ENCODE measurements at places on chromosomes 1 and 21.

DNA sequence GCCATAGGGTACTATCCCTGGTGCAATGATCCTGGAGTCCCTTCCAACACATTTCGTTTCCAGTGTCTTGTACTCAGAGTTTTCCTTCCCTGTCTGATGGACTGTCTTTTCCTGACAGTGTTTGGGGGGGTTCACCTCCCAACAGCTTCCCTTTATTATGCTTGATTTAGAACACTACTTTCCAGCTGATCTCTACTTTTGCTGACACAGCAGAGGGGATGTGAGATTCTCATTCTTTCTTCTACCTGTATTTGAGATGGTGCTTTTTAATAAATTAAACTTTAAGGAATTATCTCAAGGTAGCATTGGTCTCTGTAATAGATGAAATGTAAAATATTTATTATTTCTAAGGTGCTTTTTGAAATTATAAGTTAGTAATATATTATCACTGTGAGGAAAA is 41.0 kb downstream of the SLC35A3 start:
- no peak for DNase-seq

DNA sequence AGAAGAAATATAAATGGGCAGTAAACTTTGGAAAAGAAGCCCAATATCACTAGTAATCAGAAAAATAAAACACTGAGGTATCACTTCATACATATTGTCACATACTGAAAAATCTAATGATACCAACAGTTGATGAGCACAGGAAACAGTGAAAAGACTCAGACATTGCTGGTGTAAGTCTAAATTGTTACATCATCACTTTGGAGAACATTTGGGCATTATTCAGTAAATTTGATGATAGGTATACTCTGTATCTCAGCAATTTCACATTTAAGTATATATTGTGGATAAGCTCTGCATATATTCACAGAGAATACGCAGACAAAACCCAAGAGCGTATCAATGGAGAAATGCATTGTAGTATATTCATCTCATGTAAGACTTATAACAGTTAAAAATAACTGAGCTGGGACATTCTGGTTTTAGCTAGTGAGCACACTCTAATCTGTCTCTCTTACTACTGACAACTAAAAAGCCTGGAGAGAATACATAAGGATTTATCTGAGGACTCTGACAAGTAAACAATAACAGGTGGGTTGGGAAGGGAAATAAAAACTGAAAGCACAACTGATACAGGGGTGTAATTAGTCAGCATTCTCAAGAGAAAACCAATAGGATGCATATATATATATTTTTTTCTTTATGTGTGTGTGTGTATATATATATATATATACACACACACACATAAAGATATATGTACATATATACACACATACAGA is 212.7 kb upstream of the JUN start:
- no peak for DNase-seq

- no peak for DNase-seq
Observed at GRCh38 chr1:202645097-202645476, 65.2 kb downstream of the SYT2 start.

- DNase-seq = no peak
Observed at GRCh38 chr1:182374101-182374834, 17.3 kb downstream of the GLUL start.

DNA sequence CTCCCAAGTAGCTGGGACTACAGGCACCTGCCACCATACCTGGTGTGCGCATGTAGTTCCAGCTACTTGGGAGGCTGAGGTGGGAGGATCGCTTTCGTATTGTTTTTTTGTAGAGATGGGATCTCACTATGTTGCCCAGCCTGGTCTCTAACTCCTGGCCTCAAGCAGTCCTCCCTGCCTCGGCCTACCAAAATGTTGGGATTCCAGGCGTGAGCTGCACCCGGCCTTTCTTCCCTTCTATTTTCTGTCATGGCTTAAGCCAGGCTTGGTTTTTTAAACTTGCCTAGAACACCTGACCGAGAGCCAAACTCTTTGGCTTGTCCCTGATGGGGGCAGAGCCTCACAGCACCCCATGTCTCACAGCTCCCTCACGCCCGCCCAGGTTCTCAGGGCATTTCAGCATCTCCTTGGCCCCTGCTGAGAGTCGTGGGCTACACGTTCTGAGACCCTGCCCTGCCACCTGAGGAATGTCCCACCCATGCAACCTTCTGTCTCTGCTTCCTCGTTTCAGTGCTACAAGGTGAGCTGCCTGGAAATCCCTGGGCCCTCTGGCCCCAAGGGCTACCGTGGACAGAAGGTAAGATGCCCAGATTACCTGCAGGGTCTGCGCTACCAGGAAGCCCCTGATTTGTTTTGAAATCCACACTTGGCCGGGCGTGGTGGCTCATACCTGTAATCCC is 15.7 kb downstream of the COL6A2 start:
- DNase-seq = peak; percentile 46

DNA sequence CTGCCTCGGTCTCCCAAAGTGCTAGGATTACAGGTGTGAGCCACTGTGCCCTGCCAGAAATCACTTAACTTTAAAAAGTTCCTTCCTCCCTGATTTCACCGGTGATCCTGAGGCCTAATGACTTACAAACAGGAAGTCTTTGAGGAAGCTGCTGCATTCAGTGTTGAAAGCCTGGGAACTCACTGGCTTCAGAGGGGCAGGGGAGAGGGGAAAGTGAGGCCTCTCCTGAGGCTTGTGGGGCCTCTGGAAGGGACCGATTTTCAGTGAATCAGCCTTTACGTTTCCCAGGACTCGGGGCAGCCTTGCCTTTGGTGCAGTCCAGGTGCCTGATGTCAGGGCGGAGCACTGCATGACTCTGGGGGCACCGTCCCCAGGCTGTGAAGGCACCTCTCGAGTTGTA is 30.1 kb upstream of the ARHGEF10L start:
- no peak for DNase-seq
